ENCODE measurements at places on chromosomes 3 and 15. TPM values are rescaled to one million over a fixed set of nuclear protein-coding genes. Genes with fewer than 3 reads are reported as not detected.

GRCh38 chr3:27289769-27290413 lies 79.3 kb downstream of the NEK10 start:
- no peak overlapping the region for H3K27ac ChIP-seq
- H3K36me3 ChIP-seq = no peaks in the 10 kb centered on the region
- DNase-seq = no peak
- H3K27me3 ChIP-seq = no peaks in the 10 kb centered on the region
- H3K4me1 ChIP-seq = no peaks in the 10 kb centered on the region
- H3K4me3 ChIP-seq = no peak overlapping the region

DNA sequence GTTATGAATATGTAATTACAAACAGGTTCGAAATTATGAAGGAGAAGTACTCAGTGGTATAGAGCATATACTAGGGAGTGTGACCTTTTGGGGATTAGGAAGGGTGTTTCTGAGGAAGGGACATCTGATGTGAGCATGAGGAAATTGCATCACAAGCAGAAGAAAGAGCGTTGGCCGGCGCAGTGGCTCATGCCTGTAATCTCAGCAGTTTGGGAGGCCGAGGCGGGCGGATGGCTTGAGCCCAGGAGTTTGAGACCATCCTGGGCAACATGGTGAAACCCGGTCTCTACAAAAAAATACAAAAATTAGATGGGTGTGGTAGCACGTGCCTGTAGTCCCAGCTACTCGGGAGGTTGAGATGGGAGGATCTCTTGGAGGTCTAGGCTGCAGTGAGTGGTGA lies 6.9 kb downstream of the CMTM7 start:
- H3K4me3 ChIP-seq = no peak overlapping the region
- H3K36me3 ChIP-seq = no peaks in the 10 kb centered on the region
- DNase-seq = no peak
- peaks cover 55% of the 10 kb centered on the region for H3K4me1 ChIP-seq
- peak overlapping the region; percentile 97 for H3K27ac ChIP-seq
- H3K27me3 ChIP-seq = no peaks in the 10 kb centered on the region

- H3K4me3 ChIP-seq = no peak overlapping the region
- no peaks in the 10 kb centered on the region for H3K4me1 ChIP-seq
- no peak for DNase-seq
These were observed 486.8 kb upstream of the THBS1 start for GRCh38 chr15:39094116-39094515.

- no peaks in the 10 kb centered on the region for H3K36me3 ChIP-seq
- H3K4me3 ChIP-seq = no peak overlapping the region
- no peaks in the 10 kb centered on the region for H3K4me1 ChIP-seq
- no peaks in the 10 kb centered on the region for H3K27me3 ChIP-seq
These were observed 136.8 kb downstream of the SNRK start for GRCh38 chr3:43423142-43423541.

- no peak overlapping the region for H3K4me3 ChIP-seq
- no peaks in the 10 kb centered on the region for H3K27me3 ChIP-seq
- H3K27ac ChIP-seq = no peak overlapping the region
- DNase-seq = no peak
- peaks cover 16% of the 10 kb centered on the region for H3K36me3 ChIP-seq
These were observed 2.9 kb downstream of the STOML1 start for GRCh38 chr15:73989001-73989798.

- DNase-seq = no peak
- no peak overlapping the region for H3K27ac ChIP-seq
- H3K4me1 ChIP-seq = no peaks in the 10 kb centered on the region
- H3K4me3 ChIP-seq = no peak overlapping the region
These were observed 121.3 kb downstream of the CD47 start for GRCh38 chr3:107969525-107969924.

DNA sequence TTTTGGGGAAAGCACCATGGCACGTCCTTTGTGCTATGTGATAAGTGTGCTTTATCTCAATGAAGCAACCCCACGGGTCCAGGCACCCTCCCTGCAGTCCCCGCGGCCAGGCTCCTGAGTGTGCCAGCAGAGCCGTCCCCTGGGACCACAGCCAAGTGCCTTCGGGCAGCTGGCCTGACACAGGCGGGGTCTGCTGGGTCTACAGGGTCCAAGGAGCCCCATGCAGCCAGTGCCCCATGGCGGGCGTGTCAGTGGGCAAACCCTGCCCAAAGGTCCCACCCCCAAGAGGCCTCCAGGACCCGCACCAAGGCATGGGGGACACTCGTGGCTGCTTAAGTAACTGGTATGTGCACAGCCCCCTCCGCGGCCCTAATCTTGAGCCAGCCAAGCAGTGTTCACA lies 35.3 kb downstream of the KLHL25 start:
- DNase-seq = no peak
- H3K4me1 ChIP-seq = no peaks in the 10 kb centered on the region
- H3K27me3 ChIP-seq = no peaks in the 10 kb centered on the region
- no peaks in the 10 kb centered on the region for H3K36me3 ChIP-seq
- no peak overlapping the region for H3K4me3 ChIP-seq

GRCh38 chr15:79007066-79007465 lies 62.2 kb upstream of the CTSH start:
- H3K4me3 ChIP-seq = no peak overlapping the region
- DNase-seq = no peak
- no peaks in the 10 kb centered on the region for H3K36me3 ChIP-seq
- no peaks in the 10 kb centered on the region for H3K27me3 ChIP-seq
- no peak overlapping the region for H3K27ac ChIP-seq

DNA sequence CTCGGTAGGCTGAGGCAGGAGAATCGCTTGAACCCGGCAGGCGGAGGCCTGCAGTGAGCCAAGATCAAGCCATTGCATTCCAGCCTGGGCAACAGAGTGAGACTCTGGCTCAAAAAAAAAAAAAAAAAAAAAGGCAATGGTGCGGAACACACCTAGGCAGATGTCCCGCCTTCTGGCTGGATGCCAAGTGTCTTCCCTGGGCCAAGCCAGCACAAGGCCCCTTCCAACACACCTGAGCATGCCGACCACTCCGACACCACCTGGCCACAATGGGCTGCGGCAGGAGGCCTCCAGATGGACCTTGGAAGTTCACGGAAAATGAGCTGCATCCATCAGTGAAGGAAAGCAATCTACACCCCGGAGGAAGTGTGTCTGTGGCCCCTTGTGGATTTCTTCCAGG lies 19.0 kb downstream of the NUP210 start:
- H3K4me1 ChIP-seq = peaks cover 24% of the 10 kb centered on the region

GRCh38 chr3:72336821-72337479 lies 511.3 kb downstream of the SHQ1 start:
- no peak overlapping the region for H3K4me3 ChIP-seq
- H3K27ac ChIP-seq = no peak overlapping the region
- H3K27me3 ChIP-seq = peaks cover 25% of the 10 kb centered on the region

DNA sequence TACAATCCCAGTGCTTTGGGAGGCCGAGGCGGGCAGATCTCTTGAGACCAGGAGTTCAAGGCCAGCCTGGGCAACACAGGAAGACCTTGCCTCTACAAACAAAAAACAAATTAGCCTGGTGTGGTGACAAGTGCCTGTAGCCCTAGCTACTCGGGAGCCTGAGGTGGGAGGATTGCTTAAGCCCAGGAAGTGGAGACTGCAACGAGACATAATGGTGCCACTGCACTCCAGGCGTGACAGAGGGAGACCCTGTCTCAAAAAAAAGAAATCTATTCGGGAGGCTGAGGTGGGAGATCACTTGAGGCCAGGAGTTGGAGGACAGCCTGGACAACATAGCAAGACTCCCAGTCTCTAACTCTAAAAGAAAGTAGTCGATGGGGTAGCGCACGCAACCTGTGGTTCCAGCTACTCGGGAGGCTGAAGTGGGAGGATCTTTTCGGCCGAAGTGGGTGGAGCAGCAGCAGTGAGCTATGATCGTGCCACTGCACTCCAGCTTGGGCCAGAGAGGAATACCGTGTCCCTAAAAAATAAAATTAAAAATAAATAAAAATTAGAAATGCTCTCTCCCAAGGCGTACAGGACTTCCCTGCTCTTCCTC lies 775 bp downstream of the C3orf33 start:
- peak overlapping the region; percentile 78 for H3K27ac ChIP-seq
- H3K4me3 ChIP-seq = peak overlapping the region; percentile 89
- peaks cover 6% of the 10 kb centered on the region for H3K27me3 ChIP-seq
- no peaks in the 10 kb centered on the region for H3K36me3 ChIP-seq

- no peak overlapping the region for H3K27ac ChIP-seq
- no peak overlapping the region for H3K4me3 ChIP-seq
- no peaks in the 10 kb centered on the region for H3K36me3 ChIP-seq
- H3K4me1 ChIP-seq = no peaks in the 10 kb centered on the region
- H3K27me3 ChIP-seq = no peaks in the 10 kb centered on the region
These were observed 87.3 kb upstream of the PRR23C start for GRCh38 chr3:139131951-139132350.

GRCh38 chr3:4680227-4680691 lies 187.1 kb downstream of the ITPR1 start:
- H3K4me1 ChIP-seq = peaks cover 4% of the 10 kb centered on the region
- H3K27me3 ChIP-seq = no peaks in the 10 kb centered on the region
- H3K27ac ChIP-seq = no peak overlapping the region
- no peak overlapping the region for H3K4me3 ChIP-seq

- no peaks in the 10 kb centered on the region for H3K36me3 ChIP-seq
- H3K4me1 ChIP-seq = peaks cover 15% of the 10 kb centered on the region
- no peaks in the 10 kb centered on the region for H3K27me3 ChIP-seq
- DNase-seq = no peak
- no peak overlapping the region for H3K4me3 ChIP-seq
- H3K27ac ChIP-seq = no peak overlapping the region
These were observed 23.8 kb upstream of the ZBED2 start for GRCh38 chr3:111618945-111619344.

- no peaks in the 10 kb centered on the region for H3K36me3 ChIP-seq
- no peaks in the 10 kb centered on the region for H3K4me1 ChIP-seq
- no peak overlapping the region for H3K27ac ChIP-seq
- H3K27me3 ChIP-seq = peaks cover 6% of the 10 kb centered on the region
- no peak for DNase-seq
- no peak overlapping the region for H3K4me3 ChIP-seq
These were observed 157.5 kb upstream of the SLC24A5 start for GRCh38 chr15:47963265-47963664.

GRCh38 chr3:11535243-11535960 lies 108.3 kb downstream of the VGLL4 start:
- H3K4me3 ChIP-seq = no peak overlapping the region
- no peaks in the 10 kb centered on the region for H3K27me3 ChIP-seq
- H3K27ac ChIP-seq = no peak overlapping the region
- H3K36me3 ChIP-seq = no peaks in the 10 kb centered on the region

DNA sequence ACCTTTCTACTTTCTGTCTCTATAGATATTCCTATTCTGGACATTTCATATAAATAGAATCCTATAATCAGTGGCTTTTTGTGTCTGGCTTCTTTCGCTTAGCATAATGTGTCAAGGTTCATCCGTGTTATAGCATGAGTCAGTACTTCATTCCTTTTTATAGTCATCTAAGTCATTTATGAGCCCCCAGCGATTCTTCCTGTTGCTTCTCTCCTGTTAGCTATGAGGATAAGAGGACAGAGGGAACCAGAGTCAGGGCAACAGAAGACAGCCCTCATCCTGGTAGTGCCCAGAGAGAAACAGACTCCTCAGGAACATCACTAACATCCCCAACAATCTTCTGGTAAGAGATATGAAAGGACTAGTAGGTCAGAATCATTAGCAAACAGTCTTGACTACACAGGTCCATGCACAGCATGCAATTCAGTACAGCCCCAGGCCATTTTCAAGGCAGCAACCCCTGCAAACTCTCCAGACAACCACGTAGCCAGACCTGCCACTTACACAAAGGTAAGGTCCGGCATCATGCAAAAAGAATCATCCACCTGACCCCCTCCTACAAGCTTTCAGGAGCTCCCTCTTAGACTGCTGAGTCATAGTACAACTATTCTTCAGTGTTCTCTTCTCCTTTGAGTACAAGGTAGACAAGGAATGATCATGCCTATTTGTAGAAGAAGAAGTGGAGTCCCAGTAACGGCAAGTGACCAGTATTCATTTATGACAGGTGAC lies 91.5 kb downstream of the MYLK start:
- no peak overlapping the region for H3K27ac ChIP-seq
- no peak for DNase-seq

- H3K4me3 ChIP-seq = peak overlapping the region; percentile 95
- peak; percentile 21 for DNase-seq
- no peaks in the 10 kb centered on the region for H3K36me3 ChIP-seq
- no peak overlapping the region for H3K27ac ChIP-seq
- peaks cover 30% of the 10 kb centered on the region for H3K27me3 ChIP-seq
These were observed 641 bp downstream of the ACVR2B start for GRCh38 chr3:38454178-38454883.

DNA sequence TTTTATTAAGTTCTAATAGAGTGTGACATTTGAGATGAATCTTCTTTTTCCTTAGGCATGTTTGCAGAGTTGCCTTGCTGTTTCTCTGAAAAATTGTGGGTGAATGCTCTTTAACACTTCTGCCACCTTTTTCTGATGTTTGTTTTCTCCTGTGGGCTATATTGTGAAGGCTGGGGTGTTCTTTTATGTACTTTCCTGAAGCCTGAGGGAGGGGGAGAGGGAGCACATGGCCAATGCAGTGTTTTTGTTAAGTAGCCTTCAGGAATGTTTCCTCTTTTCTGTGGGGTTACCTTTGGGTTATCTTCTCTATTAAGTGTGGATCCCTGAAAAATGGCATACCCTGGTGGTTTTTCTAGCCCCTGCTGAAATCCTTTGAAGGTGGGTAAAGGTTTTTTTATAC lies 50.2 kb downstream of the CMC1 start:
- H3K36me3 ChIP-seq = no peaks in the 10 kb centered on the region
- H3K27me3 ChIP-seq = no peaks in the 10 kb centered on the region
- no peak overlapping the region for H3K4me3 ChIP-seq
- DNase-seq = no peak
- no peak overlapping the region for H3K27ac ChIP-seq

DNA sequence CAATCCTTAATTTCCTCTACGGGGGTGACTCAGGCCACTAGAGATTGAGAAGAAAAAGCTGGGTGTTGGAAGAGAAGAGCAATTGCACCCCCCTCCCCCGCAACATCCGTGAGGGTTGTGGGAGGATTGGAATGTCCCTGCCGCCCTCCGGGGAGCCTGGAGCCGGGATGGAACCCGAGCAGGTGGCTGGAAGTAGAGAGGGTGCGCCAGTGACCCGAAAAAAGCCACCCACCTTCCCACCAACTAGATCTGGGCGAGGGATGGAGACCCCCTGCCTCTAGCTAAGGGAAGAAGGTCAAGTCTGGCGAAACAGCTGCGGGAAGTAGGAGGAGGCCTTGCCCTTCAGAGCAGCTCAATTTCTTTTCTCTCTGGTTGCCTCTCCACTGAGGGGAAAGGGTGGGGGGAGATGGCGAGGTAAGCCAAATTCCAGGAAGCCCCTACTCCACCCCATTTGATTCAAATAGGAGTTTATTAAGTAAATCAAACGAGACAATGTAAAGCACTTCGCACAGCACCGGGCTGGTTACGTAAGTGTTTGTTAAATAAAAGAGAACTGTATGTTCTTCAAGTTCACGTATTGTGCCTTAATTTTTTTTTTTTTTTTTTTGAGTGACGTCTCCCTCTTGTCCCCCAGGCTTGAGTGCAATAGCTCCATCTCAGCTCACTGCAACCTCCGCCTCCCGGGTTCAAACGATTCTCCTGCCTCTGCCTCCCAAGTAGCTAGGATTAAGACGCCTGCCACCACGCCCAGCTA lies 1.1 kb upstream of the WWTR1 start:
- peaks cover 4% of the 10 kb centered on the region for H3K36me3 ChIP-seq
- no peak overlapping the region for H3K27ac ChIP-seq
- no peak for DNase-seq
- H3K4me3 ChIP-seq = peak overlapping the region; percentile 92
- H3K4me1 ChIP-seq = peaks cover 24% of the 10 kb centered on the region
- H3K27me3 ChIP-seq = peaks cover 60% of the 10 kb centered on the region

ADAMTS9 gene
- polyA plus RNA-seq = not detected

GOLGA6B gene
- not detected for polyA plus RNA-seq

MTFMT gene
- 16.3 TPM for polyA plus RNA-seq

CPEB1 gene
- polyA plus RNA-seq = 0.09 TPM

GOLGA6L1 gene
- not detected for polyA plus RNA-seq
